ENCODE measurements at places on chromosomes 7 and 10. TPM values are rescaled to one million over a fixed set of nuclear protein-coding genes. Genes with fewer than 3 reads are reported as not detected.

GRCh38 chr7:14836571-14837189 lies 65.9 kb downstream of the DGKB start:
- H3K36me3 ChIP-seq: no peaks in the 10 kb centered on the region
- H3K27ac ChIP-seq: no peak overlapping the region
- no peaks in the 10 kb centered on the region for H3K4me1 ChIP-seq
- no peak for DNase-seq
- no peak overlapping the region for H3K4me3 ChIP-seq

NUTM2E gene
- 0.12 TPM for total RNA-seq

DNA sequence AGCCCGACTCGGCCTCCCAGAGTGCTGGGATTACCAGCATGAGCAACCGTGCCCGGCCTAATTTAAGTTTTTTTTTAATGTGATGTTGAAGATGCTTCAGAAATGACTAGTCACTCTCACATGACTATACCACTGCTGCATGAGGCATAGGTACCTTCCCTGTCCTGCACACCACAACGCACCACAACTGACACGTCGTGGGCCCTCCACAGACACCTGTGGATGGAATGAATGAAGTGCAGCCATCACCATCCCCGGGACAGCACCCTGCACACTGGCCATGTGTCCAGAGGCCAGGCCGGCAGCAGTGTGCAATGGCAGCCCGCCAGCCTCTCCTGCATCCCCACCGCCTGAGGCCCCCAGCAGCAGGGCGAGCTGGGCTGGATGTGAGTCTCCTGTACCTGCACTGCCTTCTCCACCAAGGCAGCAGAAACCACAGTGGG lies 55.1 kb downstream of the VOPP1 start:
- DNase-seq: peak; percentile 88
- no peaks in the 10 kb centered on the region for H3K27me3 ChIP-seq
- peak overlapping the region; percentile 43 for H3K27ac ChIP-seq
- H3K4me3 ChIP-seq: no peak overlapping the region
- peaks cover 76% of the 10 kb centered on the region for H3K4me1 ChIP-seq
- H3K36me3 ChIP-seq: peaks cover 51% of the 10 kb centered on the region

COL17A1 gene
- total RNA-seq: not detected

- H3K4me3 ChIP-seq: no peak overlapping the region
- H3K27me3 ChIP-seq: peaks cover 6% of the 10 kb centered on the region
- H3K36me3 ChIP-seq: no peaks in the 10 kb centered on the region
- no peak overlapping the region for H3K27ac ChIP-seq
- H3K4me1 ChIP-seq: no peaks in the 10 kb centered on the region
These were observed 75.2 kb downstream of the PPP1R3C start for GRCh38 chr10:91557651-91558111.

PITX3 gene
- total RNA-seq: 1.4 TPM

DNA sequence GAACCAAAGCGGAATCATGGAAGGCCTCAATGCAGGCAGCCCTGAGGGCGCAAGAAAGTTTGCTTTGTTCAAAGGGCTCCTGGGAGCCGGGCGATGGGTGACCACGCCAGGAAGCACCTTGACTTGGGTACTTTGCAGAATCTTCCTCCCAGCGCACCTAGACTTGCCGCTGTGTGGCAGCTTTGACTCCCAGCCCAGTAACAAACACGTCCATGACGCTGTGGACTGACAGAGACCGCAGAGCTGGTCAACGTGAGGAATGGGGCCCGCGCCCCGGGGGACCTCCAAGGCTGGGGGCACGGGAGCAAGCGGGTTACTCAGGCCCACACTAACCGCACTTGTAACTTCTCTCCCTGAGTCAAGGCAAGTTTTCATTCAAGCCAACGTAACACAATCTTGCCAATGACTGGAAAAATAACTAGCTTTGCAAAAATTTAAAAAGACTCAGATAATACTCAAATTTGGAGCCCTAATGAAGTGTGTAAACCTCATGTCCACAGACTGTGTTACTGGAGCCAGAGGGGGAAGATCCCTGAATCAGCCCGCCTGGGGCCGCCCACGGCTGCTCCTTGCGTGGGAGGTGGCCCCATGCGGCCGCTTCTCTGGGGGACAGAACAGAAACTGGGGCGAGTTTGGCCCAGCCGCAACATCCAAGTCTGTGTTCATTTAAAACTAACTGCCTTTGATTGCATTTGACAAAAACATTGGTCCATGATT lies 130.8 kb downstream of the DNAJB6 start:
- DNase-seq: no peak
- H3K27ac ChIP-seq: no peak overlapping the region
- H3K27me3 ChIP-seq: no peaks in the 10 kb centered on the region
- peaks cover 22% of the 10 kb centered on the region for H3K4me1 ChIP-seq
- peaks cover 3% of the 10 kb centered on the region for H3K36me3 ChIP-seq
- H3K4me3 ChIP-seq: no peak overlapping the region
